ENCODE measurements at places on chromosomes 4 and X.

DNA sequence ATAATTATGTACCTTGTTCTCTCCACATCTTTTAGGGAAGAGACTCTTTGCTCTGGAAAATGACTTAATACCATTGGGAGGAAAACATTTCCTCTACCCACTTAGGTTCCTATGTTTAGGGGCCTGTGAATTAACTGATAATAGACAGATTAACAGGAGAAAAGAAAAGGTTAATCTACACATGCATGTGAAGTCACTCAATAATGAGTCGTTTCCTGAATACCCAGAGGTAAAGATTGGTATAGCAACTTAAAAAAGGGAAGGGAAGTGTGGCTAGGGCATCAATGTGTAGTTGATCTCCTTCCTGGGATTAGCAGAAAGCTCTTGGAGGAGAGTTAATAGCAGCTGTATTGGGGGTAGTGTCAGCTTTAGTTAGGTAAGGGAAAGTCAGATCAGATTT lies 419.5 kb upstream of the ATOH1 start:
- no peak for DNase-seq

GRCh38 chr4:95998311-95998710 lies 158.4 kb downstream of the PDHA2 start:
- no peak for DNase-seq

- DNase-seq: no peak
These were observed 274.3 kb upstream of the HS3ST1 start for GRCh38 chr4:11702886-11703557.

- DNase-seq: no peak
These were observed 508.7 kb upstream of the HTR2C start for GRCh38 chrX:114075073-114075673.

GRCh38 chrX:108442901-108443464 lies 3.3 kb downstream of the COL4A5 start:
- DNase-seq: no peak

GRCh38 chrX:152197465-152197864 lies 59.1 kb upstream of the MAGEA10 start:
- DNase-seq: no peak

GRCh38 chr4:5444918-5445517 lies 263.3 kb downstream of the EVC2 start:
- no peak for DNase-seq

- DNase-seq: no peak
These were observed 63.7 kb downstream of the FHIP1A start for GRCh38 chr4:151472711-151473110.

GRCh38 chr4:37903901-37904300 lies 13.0 kb downstream of the TBC1D1 start:
- no peak for DNase-seq

GRCh38 chr4:158146736-158147135 lies 26.1 kb downstream of the GASK1B start:
- DNase-seq: no peak

GRCh38 chrX:134545510-134545909 lies 85.5 kb downstream of the HPRT1 start:
- no peak for DNase-seq

- no peak for DNase-seq
These were observed 32.9 kb downstream of the TMEM150C start for GRCh38 chr4:82528868-82529267.

GRCh38 chrX:68440442-68440841 lies 7.1 kb upstream of the OPHN1 start:
- DNase-seq: no peak

- no peak for DNase-seq
These were observed 24.7 kb downstream of the APBB2 start for GRCh38 chr4:41189666-41190065.
